Hematopoietic multipotent progenitor cell treated with erythropoietin and hydrocortisone succinate and interleukin-3 and kit ligand, for 6 days (in vitro differentiated cells): ENCODE measurements at places on chromosomes 5 and 9.

- DNase-seq = no peak
Observed at GRCh38 chr9:81460693-81461092, 228.7 kb downstream of the TLE1 start.

- DNase-seq = no peak
Observed at GRCh38 chr5:83924891-83925290, 204.2 kb upstream of the HAPLN1 start.

DNA sequence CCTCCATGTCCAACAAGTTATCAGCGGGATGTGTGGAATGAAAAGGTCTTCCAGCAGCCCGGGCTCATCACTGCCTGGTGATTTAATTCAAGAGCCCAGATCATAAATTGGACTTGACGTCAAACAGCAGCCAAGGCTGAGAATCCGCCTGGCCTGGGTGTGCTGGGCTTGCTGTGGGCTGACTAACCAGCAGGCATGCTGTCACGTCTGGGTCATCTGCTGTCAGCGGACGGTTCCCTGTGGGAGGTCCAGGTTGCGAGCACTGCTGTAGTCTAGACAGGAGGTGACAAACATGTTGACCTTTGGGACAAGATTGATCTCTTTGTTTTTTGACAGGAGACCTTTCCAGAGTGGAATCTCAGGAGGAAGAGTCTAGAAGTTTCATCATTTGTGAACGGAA is 289.7 kb downstream of the OSTF1 start:
- no peak for DNase-seq

DNA sequence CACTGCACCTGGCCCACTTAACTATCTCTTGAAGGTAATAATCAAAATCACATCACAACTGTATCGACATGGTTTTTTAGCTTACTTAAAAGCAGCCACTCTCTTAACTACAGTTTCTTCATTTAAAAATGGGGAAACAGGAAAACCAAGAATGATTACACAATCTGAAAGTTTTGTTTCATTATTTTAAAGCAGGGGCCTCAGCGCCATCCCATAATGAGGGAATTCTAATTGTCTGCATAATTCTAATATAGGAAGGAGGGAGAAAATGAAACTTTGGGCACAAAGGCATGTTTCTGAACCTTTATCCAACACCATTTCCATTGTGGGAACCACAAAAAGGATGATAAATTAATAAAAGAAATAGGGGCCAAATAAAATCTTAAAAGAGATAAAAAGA is 7.6 kb downstream of the HACD4 start:
- DNase-seq = peak; percentile 34

GRCh38 chr5:16502866-16503265 is 37.3 kb upstream of the ZNF622 start:
- no peak for DNase-seq

- DNase-seq = no peak
Observed at GRCh38 chr9:77290373-77290772, 113.0 kb downstream of the VPS13A start.

- DNase-seq = no peak
Observed at GRCh38 chr5:51395245-51395644, 12.0 kb downstream of the ISL1 start.

DNA sequence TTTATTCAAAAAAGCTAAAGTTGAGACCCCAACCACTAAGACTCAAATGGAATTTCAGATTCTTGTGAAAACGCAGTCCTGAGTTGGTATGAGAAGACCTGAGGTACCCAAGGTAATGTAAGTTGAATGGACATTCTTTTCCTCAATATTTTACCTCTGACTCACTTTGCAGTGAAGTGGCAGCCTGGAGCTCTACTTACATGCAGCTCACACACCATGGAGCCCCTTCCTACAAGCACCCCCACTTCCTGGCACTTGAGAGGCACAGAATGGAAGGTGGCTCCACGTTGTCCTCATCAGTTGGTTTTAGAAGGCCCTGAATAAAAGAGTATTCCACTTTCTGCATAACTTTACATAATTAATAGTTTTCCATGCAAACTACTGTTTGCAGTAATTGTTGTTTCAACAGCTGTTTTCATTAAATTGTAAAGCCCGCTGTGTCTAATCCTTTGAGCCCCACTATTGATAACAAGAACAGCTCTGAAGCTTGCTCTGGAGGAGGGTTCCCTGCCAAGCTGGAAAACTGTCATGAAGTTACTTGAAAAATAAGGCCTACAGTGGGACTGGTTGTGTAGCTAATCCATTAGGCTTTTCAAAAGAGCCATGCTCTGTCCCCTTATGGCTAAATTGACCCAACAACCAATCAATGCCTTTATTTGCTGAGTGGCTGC is 102.2 kb upstream of the SPATA31D4 start:
- no peak for DNase-seq

- no peak for DNase-seq
Observed at GRCh38 chr9:99359336-99359735, 137.3 kb downstream of the SEC61B start.

GRCh38 chr9:35499029-35499700 is 9.3 kb downstream of the RUSC2 start:
- DNase-seq = no peak

DNA sequence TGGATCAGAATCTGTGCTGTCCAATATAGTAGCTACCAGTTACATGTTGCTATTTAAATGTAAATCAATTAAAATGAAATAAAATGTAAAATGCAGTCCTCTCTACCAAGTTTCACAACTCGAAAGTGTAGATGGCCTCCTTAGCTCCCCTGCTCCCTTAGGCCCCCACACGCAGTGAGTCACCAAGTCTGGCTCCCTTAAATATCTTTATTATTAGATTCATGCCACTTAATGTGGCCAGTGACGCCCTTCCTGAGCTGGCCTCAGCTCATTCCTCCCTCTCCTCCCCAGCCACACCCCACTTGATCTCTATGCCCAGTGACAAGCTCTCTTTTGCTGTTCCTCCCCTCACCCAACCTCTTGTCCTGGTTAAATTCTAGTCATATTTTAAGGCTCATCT is 88.4 kb upstream of the DNAH5 start:
- peak; percentile 9 for DNase-seq
